Renal pelvis (tissue), 12 donors: ENCODE measurements at places on chromosomes 1 and 21.

GRCh38 chr1:163813251-163813650 lies 491.5 kb downstream of the NUF2 start:
- no peak for DNase-seq

- no peak for DNase-seq
These were observed 160.7 kb downstream of the SDCCAG8 start for GRCh38 chr1:243416495-243416894.

GRCh38 chr1:162299018-162299417 lies 77.6 kb downstream of the SPATA46 start:
- no peak for DNase-seq

GRCh38 chr1:51607681-51608095 lies 9.2 kb upstream of the OSBPL9 start:
- no peak for DNase-seq

GRCh38 chr1:189185097-189185496 lies 1292.6 kb downstream of the BRINP3 start:
- no peak for DNase-seq
